Upper lobe of left lung (tissue), 6 donors: ENCODE measurements at places on chromosomes 16 and 17.
A peak's percentile ranks its signal among the peaks of the same experiment; 100 is the strongest.

GRCh38 chr16:12614662-12615278, 188.9 kb downstream of the CPPED1 start:
- DNase-seq, result no peak

DNA sequence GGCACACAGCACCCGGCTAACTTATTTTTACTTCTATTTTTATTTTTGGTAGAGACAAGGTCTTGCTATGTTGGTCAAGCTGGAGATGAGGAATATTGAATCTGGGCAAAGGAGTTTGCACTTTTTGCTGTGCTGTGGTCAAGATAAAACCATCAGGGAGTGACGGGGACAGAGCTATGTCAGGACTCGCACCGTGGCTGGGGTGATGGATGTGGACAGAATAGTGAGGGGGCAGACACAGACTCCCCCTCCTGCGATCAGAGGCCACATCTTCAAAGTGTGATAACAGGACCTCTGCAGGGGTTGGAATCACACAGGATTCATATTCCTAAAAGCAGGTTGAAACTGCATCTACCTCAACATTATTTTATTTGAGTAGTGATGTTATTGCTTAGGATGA, 25.6 kb downstream of the IL21R start:
- DNase-seq, result no peak

- DNase-seq, result no peak
Measured at GRCh38 chr16:66889622-66890021, 9.3 kb downstream of the PDP2 start.

GRCh38 chr17:77126519-77126918, 14.2 kb upstream of the SEC14L1 start:
- no peak for DNase-seq

DNA sequence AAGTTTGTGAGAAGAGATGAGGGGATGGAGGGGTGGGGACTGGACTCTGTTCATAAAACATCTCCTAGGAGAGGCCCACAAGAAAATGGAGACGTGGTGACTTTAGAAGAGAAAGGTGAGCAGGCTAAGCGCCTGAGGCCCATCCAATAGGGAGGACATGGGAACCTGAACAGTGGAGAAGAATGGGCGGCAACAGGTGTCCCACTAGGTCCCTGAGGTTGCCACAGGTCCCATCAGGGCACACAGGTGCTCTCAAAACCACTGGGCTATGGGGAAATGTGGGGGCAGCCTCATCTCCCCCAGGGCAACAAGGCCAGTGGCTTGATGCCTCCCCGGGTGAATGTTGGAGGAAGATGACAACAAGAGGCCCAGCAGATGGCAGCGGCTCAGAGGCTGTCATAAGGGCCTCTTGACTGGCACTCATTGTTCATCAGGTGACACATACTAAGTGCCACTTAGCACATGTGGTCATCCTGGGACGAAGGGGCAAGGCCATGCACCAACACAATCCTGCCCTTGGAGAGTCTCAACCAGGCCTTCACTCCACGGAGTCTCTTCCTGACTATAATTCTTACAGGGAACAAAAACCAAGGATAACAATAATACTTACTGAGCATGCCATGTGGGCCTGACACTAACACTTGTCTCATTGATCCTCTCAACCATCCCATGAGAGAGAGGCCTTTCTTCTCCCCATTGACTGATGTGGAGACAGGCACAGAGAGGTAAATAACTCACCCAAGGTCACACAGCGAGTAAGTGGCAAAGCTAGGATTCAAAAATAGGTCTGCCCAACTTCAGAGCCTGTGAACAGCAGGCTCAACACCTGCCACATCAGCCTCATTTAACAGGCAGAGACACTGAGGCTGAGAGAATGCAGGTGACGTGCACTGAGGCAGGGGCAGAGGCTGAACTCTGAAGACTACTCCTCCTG, 38.0 kb downstream of the CUEDC1 start:
- DNase-seq, result peak; percentile 82

DNA sequence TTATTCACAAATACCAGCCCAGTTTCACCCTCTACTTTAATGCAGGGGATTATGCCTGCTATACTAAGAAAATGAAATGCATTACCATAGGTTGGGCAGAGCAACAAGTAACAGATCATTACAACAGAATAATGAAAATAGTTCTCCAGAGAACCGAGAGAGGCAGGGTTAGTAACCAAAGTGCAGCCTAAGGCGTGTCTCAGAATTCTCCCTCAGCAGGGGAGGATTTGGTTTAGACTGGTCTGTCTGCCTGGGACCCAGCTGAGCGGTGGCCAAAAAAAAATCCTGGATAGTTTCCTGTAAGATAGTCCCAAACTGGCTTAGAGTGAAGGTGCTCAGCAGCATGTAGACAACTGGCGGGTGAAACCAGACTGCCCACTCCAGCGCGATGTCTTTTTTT, 30.8 kb upstream of the ADCY7 start:
- DNase-seq, result no peak

GRCh38 chr17:80850109-80850508, 141.5 kb upstream of the CHMP6 start:
- DNase-seq, result no peak

GRCh38 chr17:19386051-19386929, 700 bp downstream of the MFAP4 start:
- DNase-seq, result peak; percentile 63

DNA sequence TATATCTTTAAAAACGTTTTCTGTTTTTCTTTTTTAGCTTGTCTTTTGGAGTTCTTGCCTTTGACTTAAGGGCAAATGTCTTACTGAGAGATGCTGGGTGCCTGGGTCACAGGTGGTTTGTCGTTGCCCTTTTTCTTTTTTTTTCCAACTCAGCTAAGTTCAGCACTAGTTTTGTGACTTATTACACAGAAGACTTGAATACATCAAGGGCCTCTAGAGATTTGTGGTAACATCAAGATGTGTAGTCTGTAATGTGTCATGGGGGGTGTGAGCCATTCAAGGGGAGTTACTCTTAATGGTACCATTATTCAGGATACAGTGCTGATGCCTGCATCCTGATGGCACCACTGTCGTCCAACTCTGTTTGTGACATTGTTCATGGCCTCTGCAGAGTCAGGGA, 95.1 kb downstream of the PRKCA start:
- DNase-seq, result no peak

DNA sequence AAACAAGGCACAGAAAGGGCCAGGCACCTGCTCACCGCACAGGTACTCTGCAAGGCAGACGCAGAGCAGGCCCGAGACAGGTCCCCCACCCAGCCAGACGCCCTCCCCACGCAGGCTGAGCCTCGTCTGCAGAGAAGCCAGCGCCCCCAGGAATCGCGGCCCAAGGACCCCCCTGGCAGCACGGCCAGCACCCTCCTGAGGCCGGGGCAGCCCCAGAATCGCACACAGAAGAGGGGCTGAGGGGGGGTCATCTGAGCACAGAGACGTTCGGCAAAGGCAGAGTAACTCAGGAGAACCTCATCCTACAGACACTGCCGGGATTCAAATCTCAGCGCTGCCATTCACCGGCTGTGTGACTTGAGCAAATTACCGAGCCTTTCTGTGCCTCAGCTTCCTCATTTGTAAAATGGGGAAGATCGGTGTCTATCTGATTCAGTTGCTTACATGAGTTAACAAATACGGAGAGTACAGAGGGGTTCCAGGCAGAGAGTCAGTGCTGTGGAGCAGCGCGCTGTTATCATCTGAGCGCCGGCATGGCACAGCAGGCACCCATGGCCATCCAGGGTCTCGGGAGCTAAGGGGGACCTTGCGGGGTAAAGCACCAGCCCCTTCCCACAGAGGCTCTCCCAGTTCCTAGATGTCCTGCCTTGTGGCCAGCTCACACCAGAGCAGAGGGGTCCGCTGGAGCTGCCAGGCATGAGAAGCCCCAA, 10.4 kb downstream of the EMC6 start:
- DNase-seq, result peak; percentile 62

- no peak for DNase-seq
Measured at GRCh38 chr16:85403693-85404092, 209.4 kb upstream of the GSE1 start.

- DNase-seq, result no peak
Measured at GRCh38 chr16:51326131-51326856, 175.2 kb upstream of the SALL1 start.

DNA sequence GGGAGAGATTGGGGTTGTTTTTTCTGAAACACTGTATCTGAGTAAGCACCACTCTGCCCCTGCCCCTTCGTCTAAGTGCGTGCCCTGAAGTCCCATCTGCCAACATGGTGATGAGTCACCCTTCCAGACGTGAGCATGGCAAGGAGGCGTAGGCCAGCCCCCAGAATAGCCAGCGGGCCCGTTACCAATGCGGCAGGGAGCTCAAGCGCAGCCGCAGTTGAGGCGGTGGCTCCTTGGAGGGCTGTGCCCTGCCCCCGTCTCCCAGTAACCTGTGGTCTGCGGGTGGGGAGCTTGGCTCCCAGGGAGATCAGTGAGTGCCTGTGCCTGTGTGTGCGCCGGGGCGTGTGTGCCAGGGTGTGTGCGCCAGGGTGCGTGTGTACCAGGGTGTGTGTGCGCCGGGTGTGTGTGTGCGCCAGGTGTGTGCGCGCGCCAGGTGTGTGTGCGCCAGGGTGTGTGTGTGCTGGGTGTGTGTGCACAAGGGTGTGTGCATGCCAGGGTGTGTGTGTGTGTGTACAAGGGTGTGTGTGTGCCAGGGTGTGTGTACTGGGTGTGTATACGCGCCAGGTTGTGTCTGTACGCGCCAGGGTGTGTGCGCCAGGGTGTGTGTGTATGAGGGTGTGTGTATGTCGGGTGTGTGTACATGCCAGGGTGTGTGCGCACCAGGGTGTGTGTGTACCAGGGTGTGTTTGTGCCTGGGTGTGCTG, 98.6 kb upstream of the CHMP6 start:
- DNase-seq, result no peak

- DNase-seq, result no peak
Measured at GRCh38 chr17:41301916-41302901, at the start of gene KRTAP29-1. Gene KRTAP29-1, minus strand, starts transcription at chr17:41302851. Its CDS starts 0 bp downstream, at chr17:41302851.
